ENCODE measurements at places on chromosomes 16 and 17. TPM values are rescaled to one million over a fixed set of nuclear protein-coding genes. Genes with fewer than 3 reads are reported as not detected.

- no peak for DNase-seq
Measured at GRCh38 chr17:214881-215331, 33.5 kb upstream of the DOC2B start.

- no peak for DNase-seq
Measured at GRCh38 chr17:79255456-79255855, 180.8 kb downstream of the ENGASE start.

DNA sequence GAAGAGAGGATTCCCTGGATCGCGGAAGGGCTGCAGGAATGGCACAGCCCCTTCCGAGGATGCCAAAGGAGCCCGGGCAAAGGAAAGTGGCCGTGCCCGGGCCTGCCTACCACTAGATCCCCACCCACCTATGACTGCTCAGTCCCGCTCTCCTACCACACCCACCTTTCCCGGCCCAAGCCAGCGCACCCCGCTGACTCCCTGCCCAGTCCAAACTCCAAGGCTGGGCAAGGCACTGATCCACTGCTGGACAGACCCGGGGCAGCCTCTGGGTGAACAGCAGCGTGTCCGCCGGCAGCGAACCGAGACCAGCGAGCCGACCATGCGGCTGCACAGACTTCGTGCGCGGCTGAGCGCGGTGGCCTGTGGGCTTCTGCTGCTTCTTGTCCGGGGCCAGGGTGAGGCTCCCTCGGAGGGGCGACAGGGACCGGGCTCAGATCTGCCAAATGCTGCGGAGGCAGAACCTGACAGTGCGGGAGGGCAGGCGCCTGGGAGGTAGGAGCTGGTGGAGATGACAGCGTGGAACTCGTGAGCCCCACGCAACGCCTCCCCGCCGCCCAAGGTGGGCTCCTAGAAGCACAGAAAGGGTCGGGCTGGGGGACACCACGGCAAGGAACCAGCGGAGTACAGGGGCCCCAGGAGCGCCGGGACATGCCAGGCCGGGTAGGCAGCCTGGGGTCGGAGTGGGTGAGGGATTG is at the start of gene CES2:
Gene CES2, plus strand, starts transcription at position 203 of the 698 bp plus-strand sequence. Its CDS starts 120 bp downstream, at position 323.
- no peak for DNase-seq

DNA sequence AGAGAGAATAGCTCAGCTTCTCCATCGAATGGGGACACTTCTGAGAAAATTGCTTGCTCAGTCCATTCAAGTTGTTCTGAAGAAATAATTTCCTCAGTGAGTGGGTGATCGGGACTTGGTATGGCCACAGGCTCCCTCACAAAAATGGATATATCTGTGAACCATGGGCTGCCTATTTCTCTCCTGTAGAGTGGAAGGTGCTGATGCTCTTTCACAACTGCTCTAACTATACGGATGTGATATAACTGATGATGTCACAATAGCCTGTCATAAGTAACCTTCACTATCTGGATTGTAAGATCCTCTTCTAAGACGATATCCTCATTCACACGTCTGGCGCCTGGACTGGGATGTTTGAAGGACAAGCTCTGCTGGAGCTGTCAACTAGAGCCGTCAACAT is 4.7 kb upstream of the CCL18 start:
- no peak for DNase-seq

GRCh38 chr17:63946440-63947363 is 14.6 kb upstream of the CD79B start:
- no peak for DNase-seq

The IRX5 gene
- 10.7 TPM for polyA plus RNA-seq

DNA sequence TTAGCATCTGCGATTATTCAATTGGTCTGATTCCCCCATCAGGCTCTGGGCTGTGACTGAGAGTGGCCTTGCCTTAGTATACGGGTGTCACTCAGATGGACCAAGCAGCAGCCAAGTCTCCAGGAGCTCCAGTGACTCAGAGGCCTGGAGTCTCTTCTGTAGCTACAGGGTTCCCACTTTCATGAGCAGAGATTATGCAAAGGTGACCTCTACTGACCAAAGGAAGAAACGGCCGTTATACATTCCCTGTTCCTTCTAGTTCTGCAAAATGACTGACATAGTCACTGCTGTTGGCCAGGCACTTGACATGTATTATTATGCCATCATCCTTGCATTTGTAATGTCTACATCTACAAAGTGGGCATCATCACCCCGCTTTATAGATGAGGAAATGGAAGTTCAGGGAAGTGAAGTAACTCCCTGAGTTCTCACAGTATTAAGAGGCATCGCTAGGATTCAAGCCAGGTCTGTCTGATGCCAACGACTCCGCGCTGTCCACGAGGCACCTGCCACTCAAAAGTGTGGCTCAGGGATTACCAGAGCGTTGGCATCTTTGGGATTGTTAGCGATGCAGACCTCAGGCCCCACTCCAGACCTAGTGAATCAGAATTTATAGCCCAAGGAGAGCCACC is 23.3 kb downstream of the SLC38A7 start:
- peak; percentile 36 for DNase-seq

- no peak for DNase-seq
Measured at GRCh38 chr17:29588562-29589411, 661 bp downstream of the GIT1 start.

DNA sequence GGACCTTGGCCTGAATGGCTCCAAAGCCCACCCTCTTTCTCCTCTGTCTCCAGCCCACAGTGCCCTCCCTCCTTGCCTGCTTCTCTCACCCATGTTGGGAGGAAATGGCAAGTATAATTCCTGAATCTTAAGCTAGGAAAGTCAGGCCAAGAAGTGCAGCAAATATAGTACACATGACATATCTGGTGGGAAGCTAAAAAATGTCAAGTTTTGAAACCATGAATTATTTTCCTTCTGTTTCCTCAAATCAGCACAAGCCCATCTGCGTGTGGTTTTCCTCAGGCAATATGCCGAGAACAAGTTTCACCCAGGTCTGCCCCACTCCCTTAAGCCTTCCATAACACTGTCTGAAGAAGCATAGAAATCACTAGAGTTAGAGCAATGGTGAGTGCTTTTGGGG is 502.8 kb upstream of the CDH11 start:
- DNase-seq: no peak

The KRTAP2-3 gene
- not detected for polyA plus RNA-seq

GRCh38 chr16:64900019-64900418 is 221.8 kb downstream of the CDH11 start:
- no peak for DNase-seq

DNA sequence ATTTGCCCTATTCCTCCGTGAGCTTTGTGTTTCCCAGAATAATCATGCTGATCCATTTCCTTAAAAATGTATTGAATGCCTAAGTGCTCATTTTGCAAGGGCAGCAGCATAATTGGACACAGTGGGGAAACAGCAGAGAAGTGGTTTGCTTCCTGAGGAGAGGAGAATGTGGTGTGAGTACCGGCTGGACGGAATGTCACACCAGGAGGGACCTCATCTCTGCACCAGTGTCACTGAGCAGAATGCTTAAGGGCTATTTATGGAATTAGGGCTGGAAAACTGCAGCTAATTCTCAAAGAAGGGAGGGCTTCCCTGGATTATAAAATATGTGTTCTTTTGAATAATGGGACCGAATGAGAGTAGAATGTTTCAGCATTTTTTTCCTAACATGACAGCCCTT is 1100.6 kb upstream of the RBFOX1 start:
- DNase-seq: no peak

GRCh38 chr17:49748791-49749190 is 15.1 kb downstream of the FAM117A start:
- no peak for DNase-seq

The ITGAX gene
- 1.1 TPM for polyA plus RNA-seq

DNA sequence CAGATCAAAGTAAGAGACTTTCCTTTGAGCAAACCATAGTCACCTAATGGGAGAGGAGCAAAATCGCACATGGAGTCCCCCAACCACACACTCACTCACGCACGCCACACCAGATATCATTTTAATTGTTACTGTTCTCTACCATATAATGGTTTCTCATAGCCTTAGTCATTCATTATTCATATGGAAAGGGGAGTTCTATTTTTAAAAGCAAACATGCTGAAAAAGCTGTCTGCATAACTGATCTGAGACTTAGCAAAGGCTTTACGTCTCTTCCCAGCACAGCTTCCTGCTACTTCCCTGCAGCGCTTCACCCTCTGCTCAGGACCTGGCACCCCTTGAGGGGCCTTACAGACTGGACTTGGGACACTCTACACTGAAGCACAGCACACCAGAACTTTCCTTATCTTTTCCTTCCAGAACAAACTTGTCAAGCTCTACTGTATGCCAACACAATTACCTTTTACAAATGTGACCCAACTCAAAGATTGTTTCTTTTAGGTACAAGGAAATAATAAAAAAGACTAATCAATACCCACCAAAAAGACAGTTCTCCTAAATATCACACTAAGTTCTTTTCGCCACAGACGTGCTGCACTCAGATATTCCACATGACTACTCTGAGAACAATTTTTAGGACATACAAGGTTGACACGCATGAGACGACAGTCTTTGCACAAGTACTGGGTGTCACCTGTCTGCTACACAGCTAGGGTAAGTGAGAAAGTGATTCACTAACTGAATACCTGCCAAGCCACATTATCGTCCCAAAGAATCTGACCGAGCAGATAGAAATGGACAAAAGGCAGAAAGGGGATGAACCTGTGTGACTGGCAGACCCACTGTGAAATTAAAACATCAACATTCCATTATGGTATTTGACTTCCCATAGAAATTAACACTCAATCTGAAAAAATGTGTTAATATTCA is 21.5 kb downstream of the SRP68 start:
- DNase-seq: no peak

- no peak for DNase-seq
Measured at GRCh38 chr17:38970128-38970527, 2.9 kb upstream of the FBXO47 start.

GRCh38 chr16:19926449-19927390 is 42.1 kb upstream of the GPRC5B start:
- DNase-seq: no peak

GRCh38 chr17:77370586-77370985 is 229.8 kb downstream of the SEC14L1 start:
- no peak for DNase-seq

- DNase-seq: no peak
Measured at GRCh38 chr17:70661342-70662222, 492.2 kb downstream of the KCNJ2 start.

DNA sequence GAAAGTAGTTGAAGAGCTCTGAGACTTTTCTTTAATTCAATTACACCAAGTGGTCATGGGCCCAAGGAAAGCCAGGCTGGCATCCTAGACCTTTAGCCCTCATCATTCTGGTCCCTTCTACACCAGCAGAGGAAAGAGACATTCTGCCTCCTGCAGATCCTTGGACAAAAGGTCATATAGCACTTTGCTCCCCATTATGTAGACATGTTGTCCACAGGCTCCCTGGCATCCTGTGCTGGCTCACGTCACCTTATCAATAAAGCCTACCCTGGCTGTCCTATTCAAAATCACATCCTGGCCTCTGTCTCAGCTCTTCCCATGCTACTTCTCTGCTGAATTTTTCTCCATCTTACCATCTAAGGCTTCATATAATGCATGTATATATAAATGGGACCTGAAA is 61.6 kb upstream of the MAF start:
- no peak for DNase-seq

DNA sequence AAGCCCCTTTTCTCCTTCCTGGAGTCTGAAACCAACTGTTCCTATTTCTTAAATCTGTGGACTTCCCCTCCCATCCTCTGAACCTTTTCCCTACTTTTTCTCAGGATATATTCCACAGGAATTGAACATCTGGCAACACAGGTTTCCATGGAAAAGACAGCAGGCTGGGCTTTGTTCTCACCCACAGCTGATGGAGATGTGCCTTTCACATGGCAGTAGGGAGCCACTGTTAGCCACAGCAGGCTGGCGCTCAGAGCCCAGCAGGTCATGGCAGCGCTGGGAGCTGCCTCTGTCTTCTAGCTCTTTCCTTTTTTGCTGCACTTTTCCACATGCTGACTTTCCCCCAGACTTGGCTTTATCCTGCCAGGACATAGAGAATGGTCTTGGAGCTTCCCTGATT is 116.4 kb upstream of the NLRP1 start:
- DNase-seq: no peak

DNA sequence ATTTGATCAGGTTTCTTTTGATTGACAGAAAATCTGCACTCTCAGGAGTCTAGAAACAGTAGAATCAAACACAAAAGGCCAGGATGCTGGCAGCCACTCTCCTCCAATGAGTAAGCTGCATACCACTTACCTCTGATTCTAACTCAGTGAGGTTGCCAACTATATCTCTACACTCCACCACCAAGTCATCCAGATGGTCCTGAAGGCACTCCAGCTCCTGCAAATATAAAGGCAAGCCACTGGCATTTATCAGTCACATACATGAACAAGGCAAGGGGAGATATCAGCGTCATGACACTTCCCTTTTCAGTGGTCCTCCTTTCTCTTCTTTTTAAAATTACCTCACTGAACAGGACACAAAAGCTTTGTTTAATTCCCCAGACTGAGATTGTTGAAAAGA is 53.1 kb upstream of the CLEC18B start:
- no peak for DNase-seq

The MAPT gene
- polyA plus RNA-seq: 7.2 TPM

The RGS11 gene
- polyA plus RNA-seq: 0.76 TPM

GRCh38 chr17:43995150-43995471 is 9.3 kb upstream of the NAGS start:
- DNase-seq: no peak

- DNase-seq: no peak
Measured at GRCh38 chr16:78444-79150, 572 bp downstream of the MPG start.

DNA sequence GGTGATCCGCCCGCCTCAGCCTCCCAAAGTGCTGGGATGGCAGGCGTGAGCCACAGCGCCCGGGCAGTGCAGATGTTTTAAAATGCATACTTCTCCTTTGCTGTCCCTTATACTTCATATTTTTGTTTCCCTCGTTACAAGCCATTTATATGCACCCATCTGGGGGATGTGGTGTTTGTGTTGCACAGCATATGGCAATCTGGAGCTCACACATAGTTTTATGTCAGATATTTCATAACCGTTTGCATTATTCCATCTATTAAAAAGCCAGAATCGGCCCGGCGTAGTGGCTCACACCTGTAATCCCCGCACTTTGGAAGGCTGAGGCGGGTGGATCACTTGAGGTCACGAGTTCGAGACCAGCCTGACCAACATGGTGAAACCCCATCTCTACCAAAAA is 11.8 kb downstream of the FLYWCH1 start:
- DNase-seq: no peak

GRCh38 chr17:12744786-12745185 is 44.5 kb upstream of the ARHGAP44 start:
- DNase-seq: no peak

Measured in left renal pelvis (tissue), 4 donors.